Esophagus muscularis mucosa (tissue), 4 donors: ENCODE measurements at places on chromosomes 11 and 22. TPM values are rescaled to one million over a fixed set of nuclear protein-coding genes. Genes with fewer than 3 reads are reported as not detected.

The SPDYC gene
- total RNA-seq, result not detected

The LRRC74B gene
- total RNA-seq, result not detected

The ATL3 gene
- total RNA-seq, result 149 TPM

The CCDC116 gene
- 0.26 TPM for total RNA-seq

The ZNF70 gene
- 4.6 TPM for total RNA-seq

The PATE2 gene
- not detected for total RNA-seq

The KDELR3 gene
- 12.9 TPM for total RNA-seq

The CD6 gene
- total RNA-seq, result not detected

The DDTL gene
- total RNA-seq, result 2.2 TPM

The C11orf87 gene
- not detected for total RNA-seq

The MRGPRF gene
- total RNA-seq, result 133 TPM

The INSC gene
- 2.2 TPM for total RNA-seq

The GVQW3 gene
- total RNA-seq, result 1.2 TPM

The RIMBP3B gene
- total RNA-seq, result not detected
